Uterus (tissue), 4 donors: ENCODE measurements at places on chromosomes 4 and X. TPM values are rescaled to one million over a fixed set of nuclear protein-coding genes. Genes with fewer than 3 reads are reported as not detected.

Gene KLHL13
- 155 TPM for total RNA-seq

Gene RNF128
- not detected for total RNA-seq

Gene ITGB1BP2
- 11.2 TPM for total RNA-seq

Gene PARM1
- total RNA-seq, result 22.6 TPM

Gene MAGEA2
- total RNA-seq, result not detected
